GM18507 (cell line): ENCODE measurements at places on chromosomes 11 and 22.

GRCh38 chr11:118838905-118839553, 44.7 kb upstream of the CXCR5 start:
- peak; percentile 26 for DNase-seq

DNA sequence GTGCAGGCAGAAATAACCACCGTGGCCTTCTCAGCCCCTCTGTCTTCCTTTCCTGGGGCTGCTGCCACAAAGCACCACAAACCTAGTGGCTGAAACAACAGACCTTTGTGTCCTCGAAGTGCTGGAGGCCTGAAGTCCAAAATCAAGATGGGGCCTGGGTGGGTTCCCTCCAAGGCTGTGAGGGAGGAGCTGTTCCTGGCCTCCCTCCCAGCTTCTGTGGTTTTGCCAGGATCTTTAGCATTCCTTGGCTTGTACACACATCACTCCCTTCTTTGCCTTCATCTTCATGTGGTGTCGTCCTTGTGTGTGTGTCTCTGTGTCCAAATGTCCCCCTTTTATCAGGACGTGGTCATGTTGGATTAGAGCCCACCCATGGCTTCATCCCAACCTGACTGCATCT, 29.0 kb upstream of the PARVG start:
- DNase-seq = no peak

GRCh38 chr11:106399076-106399511, 321.6 kb downstream of the AASDHPPT start:
- no peak for DNase-seq

- DNase-seq = no peak
Observed at GRCh38 chr22:29813563-29813962, 24.5 kb downstream of the ASCC2 start.

DNA sequence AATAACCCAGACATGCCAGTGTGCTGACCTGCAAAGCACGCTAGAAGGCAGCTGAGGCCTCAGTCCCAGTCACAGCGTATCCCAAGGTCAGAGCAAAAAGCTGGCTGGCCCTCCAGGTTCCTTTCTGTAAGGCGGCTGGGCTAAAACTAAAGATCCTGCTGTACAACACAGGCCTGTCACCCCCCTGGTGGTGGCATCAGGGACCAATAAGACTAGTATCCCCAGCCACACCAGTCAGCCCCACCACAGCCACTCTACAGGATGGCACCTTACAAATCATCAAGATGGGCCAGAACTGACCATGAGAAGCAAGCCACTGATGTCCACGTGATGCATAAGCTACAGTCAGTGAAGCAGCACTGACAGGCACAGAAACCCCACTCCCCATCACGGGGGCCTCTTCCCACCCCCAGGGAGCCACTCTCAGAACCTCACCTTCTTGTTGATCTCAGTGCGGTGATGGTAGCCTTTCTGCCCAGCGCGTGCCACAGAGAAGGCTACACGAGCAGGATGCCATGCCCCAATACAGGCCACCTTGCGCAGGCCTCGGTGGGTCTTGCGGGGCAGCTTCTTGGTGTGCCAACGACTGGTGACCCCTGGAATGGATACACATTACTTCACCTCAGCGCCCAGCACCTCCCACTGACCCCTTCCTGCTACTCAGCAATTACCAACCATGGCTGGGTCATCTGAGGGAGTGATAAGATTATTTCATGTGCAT, 5.0 kb downstream of the RPL3 start:
- DNase-seq = no peak

GRCh38 chr22:32949391-32950173, 108.6 kb downstream of the SYN3 start:
- no peak for DNase-seq

DNA sequence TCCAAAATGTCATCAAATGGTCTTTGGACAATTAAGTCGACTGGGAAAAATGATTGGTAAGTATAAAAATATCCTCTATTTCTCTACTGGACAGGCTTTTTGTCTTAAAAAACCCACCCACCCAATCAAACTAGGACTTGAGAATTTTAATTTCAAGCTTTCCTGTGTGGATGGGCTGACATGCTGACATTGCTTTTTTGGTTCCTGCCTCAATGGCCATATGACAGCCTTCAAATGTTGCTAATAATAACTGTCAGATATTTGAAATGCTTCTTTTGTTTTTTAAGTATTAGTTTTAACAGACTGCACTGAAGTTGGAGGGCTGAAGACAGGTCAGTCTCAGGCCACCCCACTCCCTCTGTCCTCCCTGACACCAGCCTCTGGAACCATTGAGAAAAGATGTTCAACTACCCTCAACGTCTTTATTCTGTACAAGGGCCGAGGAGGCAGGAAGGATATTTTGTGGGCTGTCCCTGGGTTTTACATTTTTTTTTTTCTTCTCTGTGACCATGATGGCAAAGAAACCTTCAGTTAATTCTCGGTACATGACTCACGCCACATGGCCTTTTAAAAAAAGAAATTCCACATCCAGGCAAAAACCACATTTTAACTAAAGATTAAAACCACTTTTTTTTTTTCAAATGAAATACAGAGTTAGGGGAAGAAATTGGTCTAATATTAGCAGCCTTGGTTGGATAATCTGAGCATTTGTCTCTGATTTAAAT, 130.4 kb downstream of the SLC1A2 start:
- DNase-seq = no peak

GRCh38 chr11:32385998-32386397, 49.3 kb downstream of the WT1 start:
- no peak for DNase-seq

GRCh38 chr11:95569207-95569606, 220.4 kb downstream of the FAM76B start:
- DNase-seq = no peak

- no peak for DNase-seq
Observed at GRCh38 chr11:99148352-99148751, 127.6 kb downstream of the CNTN5 start.

- DNase-seq = no peak
Observed at GRCh38 chr11:72228229-72228843, 3.8 kb downstream of the INPPL1 start.

DNA sequence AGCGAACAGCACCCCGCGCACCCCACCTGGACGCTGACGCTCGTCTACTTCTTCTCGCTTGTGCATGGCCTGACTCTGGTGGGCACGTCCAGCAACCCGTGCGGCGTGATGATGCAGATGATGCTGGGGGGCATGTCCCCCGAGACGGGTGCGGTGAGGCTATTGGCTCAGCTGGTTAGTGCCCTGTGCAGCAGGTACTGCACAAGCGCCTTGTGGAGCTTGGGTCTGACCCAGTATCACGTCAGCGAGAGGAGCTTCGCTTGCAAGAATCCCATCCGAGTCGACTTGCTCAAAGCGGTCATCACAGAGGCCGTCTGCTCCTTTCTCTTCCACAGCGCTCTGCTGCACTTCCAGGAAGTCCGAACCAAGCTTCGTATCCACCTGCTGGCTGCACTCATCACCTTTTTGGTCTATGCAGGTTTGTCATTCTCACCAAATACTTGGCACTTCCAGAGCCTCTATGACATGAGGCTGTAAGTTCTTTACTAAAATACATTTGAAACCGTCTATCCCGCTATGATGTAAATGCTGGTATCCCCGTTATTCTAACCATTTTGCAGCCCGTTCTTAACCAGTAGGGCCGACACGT, 535 bp downstream of the AQP11 start:
- DNase-seq = no peak

- DNase-seq = no peak
Observed at GRCh38 chr11:44928816-44929215, 21.9 kb downstream of the TP53I11 start.

DNA sequence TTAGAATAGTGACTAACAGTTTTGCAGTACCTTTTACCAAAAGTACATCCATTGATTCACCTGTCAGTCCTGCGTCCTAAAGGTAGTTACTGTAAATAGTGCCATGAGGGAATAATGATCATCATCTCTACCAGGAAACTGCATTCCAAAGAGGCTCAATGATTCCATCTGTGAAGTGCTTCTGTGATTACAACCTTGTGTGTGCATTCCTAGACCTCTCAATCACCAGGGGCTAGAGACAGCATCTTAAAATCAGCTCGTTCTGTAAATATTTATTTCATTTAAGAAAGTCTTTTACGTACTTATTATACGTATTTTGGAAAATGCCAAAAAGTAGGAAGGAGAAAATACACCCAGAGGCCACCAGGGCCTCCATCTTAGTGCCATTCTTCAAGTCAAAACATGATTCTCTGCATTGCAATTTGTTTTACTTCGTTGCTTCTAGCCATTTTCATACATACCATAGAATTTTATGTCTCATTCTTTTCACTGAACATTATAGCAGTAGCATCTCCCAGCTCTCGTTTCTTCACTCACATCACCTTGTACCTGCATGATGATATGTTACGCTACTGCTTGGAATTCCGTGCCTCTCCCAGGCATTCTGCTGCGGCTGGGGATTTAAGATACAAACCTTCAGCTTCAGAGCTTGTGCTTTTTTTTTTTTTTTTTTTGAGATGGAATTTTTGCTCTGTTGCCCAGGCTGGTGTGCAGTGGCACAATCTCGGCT, 117.0 kb downstream of the SEZ6L start:
- no peak for DNase-seq

DNA sequence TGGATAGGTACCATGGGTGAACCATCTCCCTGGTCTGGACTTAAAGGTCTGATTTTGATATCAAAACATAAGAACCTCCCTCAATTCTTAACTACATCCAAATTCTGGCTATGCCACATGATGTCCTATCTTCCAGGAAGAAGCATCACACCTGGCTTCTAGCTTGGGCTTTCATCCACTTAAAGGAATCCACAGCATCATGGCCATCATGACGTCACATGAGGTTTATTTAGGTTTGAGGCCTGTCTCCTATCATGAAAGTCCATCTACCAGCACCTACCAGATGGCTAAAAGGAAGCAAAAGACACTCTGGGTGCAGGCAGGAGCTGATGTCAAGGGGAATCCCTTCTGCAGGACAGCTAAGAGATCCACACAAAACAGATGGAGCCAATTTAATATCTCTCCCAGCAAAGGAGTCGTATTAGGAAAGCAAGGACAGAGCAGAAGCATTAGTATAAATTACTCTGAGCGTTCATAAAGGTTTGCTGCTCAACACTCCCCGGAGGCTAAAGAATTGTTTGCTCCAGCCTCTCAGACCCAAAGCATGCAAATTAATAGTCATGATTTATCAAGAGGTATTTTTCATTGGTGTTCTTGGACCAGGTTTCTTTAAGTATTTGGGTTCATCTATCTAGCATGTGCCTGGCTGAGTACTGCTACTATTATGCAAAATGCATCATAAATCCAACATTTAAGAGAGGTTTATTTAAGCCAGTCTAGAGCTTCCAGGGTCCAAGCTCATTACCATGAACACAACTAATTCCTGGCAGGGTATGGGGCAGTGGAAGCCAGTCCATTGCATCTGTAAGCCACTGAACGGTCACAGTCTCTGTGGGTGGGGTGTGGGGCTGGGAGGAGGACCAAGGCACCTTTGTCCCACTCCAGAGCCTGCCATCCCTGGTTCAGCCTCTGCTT, 47.2 kb downstream of the GALNT18 start:
- DNase-seq = no peak

- no peak for DNase-seq
Observed at GRCh38 chr22:21970037-21970799, 12.4 kb downstream of the TOP3B start.

- no peak for DNase-seq
Observed at GRCh38 chr11:40139536-40139935, 1319.9 kb downstream of the LRRC4C start.

GRCh38 chr11:66617155-66617834, 865 bp downstream of the RBM14 start:
- no peak for DNase-seq

DNA sequence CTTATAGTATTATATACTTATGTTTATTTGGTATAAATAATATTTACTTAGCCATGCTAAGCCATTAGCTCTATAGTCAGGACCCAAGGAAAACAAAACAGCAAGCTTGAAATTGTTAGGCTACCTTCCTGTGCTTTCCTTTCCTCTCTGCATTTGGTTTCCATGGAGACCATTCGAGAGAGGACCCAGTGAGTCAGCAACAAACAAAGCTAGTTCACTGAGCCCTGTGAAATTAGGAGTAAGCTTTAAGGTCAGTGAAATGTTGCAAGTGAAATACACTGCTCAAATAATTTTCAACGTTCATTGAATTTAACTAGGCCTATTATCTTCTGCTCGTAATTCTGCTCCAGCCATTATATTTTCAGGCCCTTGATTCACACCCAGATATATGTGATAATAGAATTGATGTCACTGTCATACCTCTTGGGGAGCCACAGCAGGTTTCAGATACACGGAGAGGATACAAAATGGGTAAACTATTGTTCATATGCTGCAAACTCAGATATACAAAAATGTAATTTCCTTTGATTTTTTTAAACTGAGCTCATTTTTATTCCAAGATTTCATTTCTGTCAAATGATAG, 9.1 kb upstream of the OR10D3 start:
- no peak for DNase-seq

DNA sequence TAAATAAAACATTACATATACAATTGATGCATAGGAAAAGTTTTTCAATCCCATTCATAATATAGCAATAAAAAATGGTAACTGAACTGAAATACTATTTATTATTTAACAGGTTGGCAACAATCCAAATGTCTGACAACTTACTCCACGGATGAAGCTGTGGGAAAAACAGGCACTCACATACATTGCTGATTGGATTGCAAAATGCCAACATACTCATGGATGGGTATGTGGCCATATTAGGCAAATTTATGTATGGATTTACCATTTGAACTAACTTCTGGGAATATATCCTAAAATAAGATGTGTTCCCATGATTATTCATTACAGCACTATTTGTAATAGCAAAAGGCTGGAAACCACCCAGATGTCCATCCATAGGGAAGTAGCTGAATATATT, 3.2 kb upstream of the BIRC2 start:
- no peak for DNase-seq

DNA sequence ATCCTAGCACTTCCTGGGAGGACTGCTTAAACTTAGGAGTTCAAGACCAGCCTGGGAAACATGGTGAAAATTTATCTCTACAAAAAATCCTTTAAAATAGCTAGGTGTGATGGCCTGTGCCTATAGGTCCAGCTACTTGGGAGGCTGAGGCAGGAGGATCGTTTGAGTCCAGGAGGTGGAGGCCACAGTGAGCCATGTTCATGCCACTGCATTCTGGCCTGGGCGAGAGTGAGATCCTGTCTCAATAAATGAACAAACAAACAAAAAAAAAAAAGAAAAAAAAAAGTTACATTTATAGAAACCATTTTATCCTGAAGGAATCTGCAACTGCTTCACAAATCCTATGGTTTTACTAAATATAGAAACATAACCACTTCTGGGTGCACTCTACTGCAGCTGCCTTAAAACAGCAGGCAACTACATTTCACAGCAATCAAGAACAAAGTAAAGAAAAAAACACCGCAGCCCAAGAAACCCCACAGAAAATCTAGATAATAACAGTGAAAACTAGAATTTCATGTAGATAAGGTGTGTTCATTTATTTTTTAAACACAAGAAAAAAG, 75.9 kb upstream of the GAB2 start:
- no peak for DNase-seq

DNA sequence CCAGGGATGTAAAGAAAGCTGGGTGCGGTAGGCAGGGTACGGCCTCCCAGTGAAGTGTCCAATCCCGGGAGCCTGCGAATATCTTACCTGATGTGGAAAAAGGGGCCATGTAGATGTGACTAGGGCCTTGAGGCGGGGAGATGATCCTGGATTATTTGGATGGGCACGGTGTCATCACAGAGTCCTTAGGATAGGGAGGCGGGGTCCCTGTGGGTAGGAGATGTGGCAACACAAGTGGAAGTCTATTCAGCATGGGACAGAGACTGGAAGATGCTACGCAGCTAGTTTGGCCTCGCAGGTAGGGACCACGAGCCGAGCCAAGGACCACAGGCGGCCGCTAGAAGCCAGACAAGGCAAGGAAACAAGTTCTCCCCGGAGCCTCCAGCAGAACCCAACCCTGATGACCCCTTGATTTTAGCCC, 46.4 kb upstream of the SHANK2 start:
- DNase-seq = no peak
